ENCODE measurements at places on chromosomes 16 and 17.

GRCh38 chr17:7478276-7479212 lies 887 bp downstream of the ZBTB4 start:
- DNase-seq: peak; percentile 63

- no peak for DNase-seq
These were observed 630 bp downstream of the ESRP2 start for GRCh38 chr16:68235108-68235886.

GRCh38 chr17:81534157-81535006 lies 6.2 kb downstream of the FSCN2 start:
- no peak for DNase-seq

DNA sequence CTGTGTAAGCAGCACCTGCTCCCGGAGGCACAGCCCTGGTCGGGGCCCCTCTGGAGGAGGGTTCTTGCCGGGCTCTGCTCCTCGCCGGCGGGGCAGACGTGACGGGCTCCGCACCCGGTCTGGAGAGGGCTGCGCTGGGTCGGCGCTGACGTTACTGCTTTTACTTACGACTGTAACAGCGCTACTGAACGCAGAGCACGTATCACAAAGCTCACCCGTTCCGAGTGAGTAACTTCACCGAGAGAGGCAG lies 1.3 kb upstream of the RAB40C start:
- DNase-seq: peak; percentile 50

DNA sequence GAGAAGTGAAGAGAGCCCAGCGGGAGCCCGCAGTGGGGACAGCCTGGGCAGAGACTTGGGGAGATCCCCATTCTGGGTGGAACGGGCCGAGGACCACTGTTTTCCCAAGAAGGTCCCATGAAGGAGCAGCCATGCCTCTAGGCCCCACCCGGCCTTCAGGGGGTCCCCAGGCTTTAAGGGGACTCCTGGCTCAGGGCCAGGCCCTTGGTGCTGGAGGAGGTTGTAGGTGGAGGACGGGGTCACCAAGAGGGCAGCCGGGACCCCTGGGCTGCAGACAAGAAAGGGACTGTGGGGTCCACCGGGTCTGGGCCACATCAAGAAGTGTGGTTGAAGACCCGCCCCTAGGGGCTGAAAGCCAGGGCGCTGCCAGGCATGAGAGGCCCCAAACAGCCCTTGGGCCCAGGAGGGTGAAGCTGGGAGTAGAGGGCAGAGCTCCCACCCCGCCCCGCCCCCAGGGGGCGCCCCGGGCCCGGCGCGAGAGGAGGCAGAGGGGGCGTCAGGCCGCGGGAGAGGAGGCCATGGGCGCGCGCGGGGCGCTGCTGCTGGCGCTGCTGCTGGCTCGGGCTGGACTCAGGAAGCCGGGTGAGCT lies at the start of gene PRSS21:
PRSS21 (plus strand) TSS at position 487 of the 589 bp plus-strand sequence; CDS start at position 519, 32 bp downstream.
- DNase-seq: no peak

- DNase-seq: no peak
These were observed 9.7 kb downstream of the ENPP7 start for GRCh38 chr17:79740413-79740812.

DNA sequence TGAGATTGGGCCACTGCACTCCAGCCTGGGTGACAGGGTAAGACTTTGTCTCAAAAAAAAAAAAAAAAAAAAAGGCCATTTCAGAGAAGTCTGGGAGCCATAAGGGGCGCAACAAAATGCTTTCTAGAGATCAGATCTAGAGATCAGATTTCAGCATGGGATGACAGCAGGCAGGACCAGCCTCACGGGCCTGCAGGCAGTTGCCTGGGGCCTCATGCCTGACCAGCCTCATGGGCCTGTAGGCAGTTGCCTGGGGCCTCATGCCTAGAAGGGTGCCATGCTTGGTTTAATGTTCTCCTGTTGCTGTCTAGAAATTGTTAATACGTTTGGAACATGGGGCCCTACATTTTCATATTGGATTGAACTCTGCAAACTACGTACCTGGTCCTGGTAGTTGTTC lies 59.4 kb downstream of the MARF1 start:
- DNase-seq: no peak

- DNase-seq: no peak
These were observed 7.4 kb downstream of the FOXF1 start for GRCh38 chr16:86517652-86518258.

DNA sequence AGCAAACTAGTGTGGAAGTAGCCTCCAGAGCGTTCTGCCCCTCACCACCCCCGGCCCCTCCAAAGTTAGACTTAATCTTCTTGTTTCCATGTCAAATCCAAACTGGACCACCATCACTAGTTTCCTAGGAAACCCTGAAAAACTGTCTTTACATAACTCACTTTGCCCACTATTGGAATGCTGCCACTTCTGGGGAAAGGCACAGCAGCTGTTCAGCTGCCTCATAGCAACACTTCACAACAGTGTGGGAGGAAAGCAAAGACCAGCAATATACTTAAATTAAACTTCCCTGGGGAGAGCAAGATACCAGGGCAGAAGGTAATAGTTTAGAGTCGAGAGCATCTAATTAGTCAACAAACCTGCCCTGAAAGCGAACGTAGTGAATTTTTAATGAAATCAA lies 452.2 kb downstream of the KCNJ2 start:
- DNase-seq: no peak

GRCh38 chr17:67837965-67838364 lies 12.7 kb downstream of the BPTF start:
- DNase-seq: no peak

GRCh38 chr16:70635336-70636016 lies 10.9 kb upstream of the IL34 start:
- DNase-seq: no peak

DNA sequence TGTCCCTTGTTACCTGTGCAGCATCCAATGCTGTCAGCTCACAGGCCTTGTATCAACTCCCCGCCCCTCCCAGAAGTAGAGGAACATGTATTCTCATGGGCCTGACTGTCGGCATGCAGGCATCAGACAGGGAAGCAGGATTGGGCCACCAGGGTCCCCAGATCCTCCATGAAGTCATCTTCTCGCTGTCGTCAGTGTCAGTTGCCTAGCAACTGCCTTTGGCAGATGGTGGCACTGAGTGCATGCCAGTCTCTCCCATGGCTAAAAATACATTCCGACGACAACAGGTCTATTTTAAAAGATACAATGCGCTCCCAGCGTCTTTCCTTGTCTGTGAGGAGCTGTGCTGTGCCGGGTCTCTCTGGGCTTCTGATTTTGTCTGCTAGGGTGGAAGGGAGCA lies 36.8 kb upstream of the CES5A start:
- no peak for DNase-seq

- no peak for DNase-seq
These were observed 34.0 kb downstream of the OR1D5 start for GRCh38 chr17:3029213-3029913.

DNA sequence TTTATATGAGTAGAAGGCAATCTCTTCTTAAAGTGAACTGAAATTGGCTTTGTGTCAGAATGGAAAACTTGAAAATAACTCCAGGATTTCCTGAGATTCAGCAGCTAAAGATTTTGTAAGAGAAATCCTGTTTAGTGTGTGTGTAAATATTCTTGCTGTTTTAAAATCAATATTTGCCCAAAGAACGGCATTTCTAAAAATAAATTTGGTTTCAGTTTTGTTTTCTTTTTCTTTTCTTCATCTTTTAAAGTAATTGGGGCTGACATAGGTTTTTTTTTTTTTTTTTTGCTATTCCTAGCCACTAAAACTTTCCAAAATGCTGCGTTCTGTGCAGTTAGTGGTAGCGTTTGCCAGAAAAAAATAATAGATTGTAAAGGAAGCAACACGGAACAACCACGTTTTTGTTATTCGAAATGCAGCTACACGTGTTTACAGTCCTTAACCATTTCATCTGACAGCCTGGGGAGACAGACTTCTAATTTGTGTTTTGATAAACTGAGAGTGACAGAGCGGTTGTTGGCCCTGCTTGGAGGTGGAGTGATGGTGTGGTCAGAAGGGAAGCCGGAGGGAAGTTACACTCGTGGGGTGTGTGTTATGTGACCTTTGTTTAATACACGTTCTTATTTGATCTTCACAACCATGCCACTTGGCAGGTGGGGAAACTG lies 21.6 kb upstream of the SMPD3 start:
- DNase-seq: no peak

GRCh38 chr17:29433541-29433940 lies 43.4 kb downstream of the TAOK1 start:
- no peak for DNase-seq

GRCh38 chr17:33811984-33812577 lies 443.0 kb upstream of the CCL2 start:
- no peak for DNase-seq

GRCh38 chr17:27540318-27541101 lies 84.3 kb downstream of the KSR1 start:
- no peak for DNase-seq

DNA sequence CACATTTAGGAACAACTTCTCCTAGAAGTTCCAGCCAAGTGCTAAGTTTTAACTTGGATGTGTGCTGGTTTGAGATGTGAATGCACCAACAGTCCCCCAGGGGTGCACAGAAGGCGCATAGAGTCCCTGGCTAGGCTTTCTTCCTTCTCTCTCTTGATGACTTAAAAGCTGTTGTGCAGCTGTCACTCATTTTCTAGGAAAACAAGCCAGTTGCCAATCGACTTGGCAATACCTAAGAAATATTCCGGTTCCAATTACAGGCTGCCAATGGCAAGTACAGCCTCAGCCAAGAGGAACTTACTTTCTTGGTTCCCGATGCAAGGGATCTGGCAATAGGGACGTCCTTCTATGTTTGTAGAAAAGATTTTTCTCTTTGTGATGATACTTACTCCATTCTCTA lies 266.6 kb upstream of the EEF2KMT start:
- no peak for DNase-seq

DNA sequence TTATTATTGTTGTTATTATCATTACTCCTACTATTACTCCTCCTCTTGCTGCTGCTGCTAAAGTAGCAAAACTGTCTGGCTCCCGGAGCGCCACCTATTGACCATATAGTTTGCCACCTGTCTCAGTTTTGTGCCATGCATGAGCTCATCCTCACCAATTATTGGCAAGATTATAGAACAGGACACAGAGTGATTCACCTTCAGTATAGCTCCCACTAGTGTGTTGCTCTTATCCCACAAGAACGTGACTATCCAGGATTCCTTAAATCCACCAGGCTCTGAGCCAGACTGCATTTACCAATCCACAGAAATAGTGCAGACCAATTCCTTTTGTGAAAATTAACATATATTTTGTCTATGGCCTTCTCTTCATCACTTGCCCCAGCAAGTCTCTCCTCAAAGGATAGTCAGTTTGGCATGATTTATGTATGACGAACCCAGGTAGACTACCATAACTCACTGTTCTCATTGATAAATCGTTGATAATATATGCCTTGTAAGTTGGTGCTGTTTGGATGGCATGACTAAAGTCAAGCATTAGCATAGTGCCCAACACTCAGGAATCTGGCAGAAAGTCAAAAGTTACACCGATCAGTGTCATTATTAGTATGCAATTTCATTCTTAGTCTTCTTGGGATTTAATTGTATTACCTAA lies 405.5 kb upstream of the HSBP1 start:
- DNase-seq: no peak

DNA sequence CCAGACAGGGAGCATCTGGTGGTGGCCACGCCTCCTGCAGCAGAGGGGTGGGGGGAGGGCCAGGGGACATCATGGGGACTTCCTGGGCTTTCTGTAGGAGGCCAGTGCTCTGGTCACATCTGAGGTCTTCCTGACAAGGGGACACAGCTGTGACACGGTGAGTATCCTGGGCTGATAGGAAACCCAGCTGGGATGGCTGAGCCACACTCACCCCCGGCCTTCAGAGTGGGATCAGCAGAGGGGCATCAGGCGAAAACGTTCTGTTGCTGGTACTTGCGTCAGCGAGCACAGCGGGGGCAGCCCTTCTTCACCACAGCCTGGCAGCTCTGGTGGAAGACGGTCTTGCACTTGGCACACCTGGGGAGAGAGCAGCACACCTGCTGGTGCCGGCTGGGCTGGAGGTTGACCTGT lies 122.9 kb upstream of the SMURF2 start:
- DNase-seq: no peak

DNA sequence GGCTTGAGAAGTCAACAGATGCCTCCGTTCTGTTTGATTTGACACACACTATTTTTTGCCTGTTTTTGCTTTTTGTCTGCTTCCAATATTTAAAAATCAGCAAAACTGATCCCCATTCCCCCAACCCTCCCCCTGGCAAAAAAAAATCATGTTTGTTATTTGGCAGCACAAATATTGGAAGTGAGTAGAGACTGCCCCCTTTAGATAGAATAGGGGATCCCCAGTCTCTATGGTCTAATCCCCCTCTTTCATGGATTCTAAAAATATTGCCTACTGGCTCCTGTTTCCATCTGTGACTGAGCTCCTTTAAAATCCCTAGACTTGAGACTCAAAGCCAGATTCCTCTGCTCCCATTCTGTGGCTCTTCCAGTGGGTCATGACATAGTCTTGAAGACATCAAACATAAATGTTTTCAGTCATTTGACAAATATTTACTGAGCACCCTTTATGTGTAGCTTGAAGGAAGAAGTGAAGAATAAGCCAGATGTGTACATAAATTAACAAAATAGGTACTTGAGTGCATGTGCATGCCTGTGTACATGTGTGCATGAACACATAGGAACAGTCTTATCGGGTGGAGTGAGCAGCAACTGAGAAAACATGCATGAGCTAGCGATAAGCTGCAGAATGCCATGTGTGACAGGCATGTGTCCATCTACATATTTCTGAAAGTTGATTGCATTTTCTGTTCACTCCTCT lies 101.2 kb downstream of the SALL1 start:
- no peak for DNase-seq

DNA sequence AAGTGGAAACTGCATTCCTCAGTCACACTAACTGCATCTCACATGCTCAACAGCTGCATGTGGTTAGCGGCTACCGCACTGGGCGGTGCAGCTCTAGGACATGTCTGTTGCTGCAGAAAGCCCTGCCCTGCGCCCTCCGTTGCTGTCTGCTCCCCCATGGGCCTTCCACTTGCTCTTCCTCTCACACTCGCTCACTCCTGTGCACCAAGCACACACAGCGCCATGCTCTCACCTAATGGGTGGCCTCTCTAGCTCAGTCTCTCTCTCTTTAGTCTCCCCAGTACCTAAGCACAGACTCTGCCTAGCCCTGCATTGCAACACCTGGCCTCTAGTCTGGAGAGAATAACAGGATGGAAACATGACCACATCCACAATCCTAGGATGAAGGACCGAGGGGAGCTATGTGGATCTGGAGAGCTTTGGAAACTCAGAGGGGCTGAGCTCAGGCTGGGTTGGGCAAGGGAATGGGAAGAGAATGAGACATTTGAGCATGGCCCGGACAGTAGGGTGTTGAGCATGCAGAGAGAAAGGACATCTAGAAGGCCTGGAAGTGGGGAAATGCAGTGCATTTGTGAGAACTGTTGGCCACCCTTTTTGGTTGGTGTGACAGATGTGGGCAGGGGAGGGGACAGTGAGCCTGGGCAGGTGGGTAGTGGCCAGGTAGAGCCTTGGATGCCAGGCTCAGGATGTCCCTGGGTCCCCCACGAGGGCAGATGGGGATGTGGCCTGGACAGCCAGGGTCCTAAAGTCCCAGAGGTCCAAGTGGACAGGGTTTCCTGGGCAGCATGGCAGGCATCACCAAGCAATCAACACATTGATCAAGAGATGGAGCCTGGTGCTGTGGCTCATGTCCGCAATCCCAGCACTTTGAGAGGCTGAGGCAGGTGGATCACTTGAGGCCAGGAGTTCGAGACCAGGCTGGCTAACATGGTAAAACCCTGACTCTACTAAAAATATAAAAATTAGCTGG lies 16.1 kb downstream of the SGCA start:
- DNase-seq: no peak
